ENCODE measurements at places on chromosomes 2 and 18.

DNA sequence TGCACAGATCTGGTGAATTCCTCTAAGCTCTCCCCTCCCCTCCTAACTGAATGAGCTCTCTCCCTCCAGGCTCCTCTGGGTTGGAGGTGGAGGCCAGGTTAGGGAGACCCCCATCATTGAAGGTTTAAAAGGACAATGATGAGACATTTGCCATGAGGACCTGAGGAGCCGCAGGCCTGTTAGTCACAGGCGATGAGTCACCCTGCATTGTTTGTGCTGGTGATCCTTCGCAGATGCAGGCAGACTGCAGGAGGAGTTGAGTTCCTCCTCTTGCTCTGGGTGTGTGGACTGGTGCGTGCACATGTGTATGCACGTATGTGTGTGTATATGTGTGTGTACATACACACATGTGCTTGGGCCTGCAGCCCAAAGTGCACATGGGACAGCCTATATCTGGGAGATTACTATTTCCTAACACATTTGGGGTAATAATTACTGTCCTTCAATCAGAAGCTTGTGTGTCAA is 42.0 kb downstream of the MCFD2 start:
- DNase-seq: peak; percentile 21

DNA sequence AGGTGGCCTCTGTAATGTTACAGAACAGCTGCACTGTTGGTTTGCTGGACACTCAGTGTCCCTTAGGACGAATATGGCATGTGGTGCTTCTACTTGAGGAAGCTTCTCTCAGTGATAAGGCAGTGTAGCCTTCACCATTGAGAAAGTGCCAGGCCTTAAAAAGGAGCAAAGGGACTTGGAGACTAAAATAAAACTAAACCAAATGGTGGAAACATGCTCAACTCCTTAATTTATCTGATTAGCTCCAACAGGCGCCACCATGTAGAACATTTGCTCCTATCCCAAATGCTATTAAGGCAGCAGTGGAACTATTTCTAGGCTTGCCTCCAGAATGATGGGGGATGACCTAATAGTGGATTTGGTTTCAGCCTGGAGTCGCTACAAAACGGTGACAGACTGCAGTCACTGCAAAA is 77.5 kb upstream of the MYL1 start:
- DNase-seq: no peak

DNA sequence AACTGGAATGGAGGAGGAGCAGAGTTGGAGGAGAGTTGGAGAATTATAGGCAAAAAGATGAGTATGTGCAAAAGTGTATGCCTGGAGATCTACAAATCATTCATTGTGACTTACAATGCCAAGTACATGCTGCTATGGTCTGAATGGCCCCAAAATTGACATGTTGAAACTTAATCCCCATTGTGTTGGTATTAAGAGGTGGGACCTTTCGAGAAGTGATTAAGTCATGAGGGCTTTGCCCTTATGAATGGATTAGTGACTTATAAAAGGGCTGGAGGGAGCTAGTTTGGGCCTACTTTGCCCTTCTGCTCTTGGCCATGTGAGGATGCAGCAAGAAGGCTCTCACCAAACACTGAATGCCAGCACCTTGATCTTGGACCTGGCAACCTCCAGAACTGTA is 6.3 kb upstream of the RBMS1 start:
- no peak for DNase-seq

GRCh38 chr18:13474907-13475545 is 251.3 kb downstream of the FAM210A start:
- DNase-seq: no peak

- DNase-seq: no peak
These were observed 104.6 kb upstream of the TRIB2 start for GRCh38 chr2:12612168-12612567.

- DNase-seq: peak; percentile 92
These were observed 60.3 kb upstream of the AGPS start for GRCh38 chr2:177332026-177332991.

- DNase-seq: no peak
These were observed 344.9 kb downstream of the LPIN1 start for GRCh38 chr2:12091201-12091806.

DNA sequence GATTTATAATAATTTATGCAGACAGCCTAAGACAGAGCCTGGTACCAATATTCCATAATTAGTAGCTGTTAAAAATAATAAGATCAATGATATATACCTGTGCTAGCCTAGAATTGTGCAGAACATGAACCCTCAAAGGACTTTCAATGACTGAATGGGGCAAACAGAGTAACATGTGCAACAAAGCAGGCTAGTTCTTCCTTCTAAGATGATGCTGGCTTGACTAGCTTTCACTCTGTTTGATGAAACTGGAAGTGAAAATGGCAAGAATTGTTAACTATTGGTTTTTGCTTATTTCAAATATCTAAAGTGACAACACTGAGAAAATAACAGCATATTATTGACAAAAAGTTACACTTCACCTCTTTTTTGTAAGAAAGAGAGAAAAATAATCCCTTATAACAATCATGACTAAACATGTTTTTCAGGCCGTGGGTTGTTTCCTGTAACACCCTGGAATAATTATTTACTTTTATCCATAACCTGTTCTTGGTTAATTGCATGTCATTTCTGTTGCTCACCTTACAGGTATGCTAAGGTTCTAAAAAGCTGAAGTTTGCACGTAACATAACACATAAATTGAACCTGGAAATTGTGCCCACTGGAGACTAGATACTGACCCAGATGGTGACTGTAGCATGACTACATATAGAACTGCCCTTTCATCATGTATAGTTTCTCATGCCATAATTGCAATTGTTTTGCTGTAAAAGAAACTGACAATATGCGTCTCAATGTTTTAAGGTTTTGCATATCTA is 108.7 kb downstream of the C18orf54 start:
- no peak for DNase-seq

DNA sequence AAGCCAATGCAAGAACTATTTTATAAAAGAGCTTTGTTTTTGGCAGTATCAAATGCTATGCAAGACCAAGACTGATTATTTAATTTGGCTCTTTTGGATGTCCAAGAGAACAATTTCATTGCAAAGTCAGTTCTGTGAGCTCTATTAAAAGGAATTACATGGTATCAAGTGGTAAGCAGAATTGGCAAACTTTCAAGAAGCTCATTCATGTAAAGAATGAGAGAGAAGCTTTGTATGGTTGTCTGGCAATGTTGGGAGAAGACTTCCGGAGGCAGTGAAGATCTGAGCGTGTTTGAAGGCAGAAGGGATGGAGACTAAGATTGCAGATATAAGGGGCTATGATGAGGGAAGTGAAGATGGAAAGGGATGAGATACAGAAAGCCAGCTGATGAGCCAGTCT is 49.6 kb downstream of the CPS1 start:
- DNase-seq: no peak

DNA sequence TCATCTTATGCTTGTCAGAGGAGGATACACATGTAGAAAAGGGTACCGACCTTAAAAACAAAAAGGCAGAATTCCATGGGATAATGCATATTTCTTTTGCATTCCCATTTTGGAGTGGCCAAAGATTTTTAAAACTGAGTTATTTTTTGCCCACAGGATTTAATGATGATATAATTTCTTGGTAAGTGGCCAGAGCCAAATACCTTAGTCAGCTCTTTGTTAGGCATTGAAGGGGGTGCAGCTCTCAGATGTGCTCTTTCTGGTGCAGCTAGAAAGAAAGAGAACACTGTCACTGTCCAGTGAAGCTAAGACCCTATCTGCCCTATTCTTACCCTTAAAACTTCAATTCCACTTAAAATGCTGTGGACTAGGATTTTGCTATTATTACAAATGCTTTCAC is 10.8 kb downstream of the COQ10B start:
- no peak for DNase-seq

- peak; percentile 21 for DNase-seq
These were observed 318 bp downstream of the TYW5 start for GRCh38 chr2:199955007-199955338.

DNA sequence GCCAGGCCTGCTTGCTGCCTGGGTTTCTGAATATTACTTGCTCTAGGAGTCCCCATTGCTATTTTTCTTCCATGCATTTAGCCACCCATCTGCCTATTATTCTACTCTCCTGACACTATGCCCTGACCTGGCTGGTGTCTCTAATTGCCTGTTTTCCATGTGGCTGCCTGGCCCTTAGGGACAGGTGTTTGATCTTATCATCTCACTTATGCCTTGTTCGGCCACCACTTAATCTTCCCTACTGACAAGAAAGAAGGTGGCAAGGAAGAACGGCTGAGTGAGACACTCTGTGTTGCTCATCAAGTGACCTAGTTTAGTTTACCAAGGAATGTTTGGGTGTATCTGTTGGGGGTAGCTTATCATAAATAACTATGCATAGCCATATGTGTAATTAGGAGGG is 50.4 kb upstream of the RAPH1 start:
- no peak for DNase-seq

DNA sequence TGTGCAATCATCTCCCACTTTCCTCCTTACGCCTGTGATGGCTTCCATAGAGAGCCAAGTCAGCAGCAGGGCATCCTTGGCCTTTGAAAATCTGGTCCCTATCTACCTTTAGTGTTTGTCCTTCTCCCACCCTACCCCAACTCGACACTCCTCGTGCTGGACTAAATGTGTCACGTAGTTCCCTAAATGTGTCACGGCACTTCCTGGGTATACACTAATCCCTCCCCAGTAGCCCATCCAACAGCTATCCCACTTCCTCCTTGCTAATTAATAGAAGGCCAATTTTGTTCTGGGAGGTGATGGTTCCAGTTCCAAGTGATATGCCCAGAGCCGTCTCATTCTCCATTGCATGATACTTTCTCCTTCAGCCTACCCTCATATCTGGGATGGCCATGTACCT is 36.5 kb upstream of the ZFP36L2 start:
- DNase-seq: no peak

DNA sequence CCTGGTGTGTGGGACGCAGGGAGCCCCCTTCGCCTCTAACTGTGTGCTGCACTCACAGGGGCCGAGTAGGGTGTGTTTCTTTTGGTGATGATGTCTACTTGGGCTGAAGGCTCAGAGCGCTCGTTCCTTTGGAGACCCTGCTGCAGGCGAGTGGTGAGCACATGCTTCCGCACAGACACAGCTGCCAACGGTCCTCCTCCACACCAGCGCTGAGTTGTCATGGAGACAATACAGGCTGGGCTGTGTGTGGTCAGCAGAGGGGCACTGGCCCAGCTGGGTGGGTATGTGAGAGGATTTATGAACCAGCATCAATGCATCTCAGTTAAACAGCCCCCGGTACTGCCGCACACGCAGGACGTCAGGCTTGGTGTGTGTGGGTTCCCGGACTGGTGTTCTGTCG is 143.5 kb downstream of the SH3RF3 start:
- DNase-seq: no peak

- DNase-seq: peak; percentile 7
These were observed 301.8 kb upstream of the ID2 start for GRCh38 chr2:8380026-8380425.

DNA sequence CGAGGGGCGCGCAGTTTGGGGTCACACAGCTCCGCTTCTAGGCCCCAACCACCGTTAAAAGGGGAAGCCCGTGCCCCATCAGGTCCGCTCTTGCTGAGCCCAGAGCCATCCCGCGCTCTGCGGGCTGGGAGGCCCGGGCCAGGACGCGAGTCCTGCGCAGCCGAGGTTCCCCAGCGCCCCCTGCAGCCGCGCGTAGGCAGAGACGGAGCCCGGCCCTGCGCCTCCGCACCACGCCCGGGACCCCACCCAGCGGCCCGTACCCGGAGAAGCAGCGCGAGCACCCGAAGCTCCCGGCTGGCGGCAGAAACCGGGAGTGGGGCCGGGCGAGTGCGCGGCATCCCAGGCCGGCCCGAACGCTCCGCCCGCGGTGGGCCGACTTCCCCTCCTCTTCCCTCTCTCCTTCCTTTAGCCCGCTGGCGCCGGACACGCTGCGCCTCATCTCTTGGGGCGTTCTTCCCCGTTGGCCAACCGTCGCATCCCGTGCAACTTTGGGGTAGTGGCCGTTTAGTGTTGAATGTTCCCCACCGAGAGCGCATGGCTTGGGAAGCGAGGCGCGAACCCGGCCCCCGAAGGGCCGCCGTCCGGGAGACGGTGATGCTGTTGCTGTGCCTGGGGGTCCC is at the start of gene ITGA4:
TSS of gene ITGA4 (plus strand) at position 266 of the 620 bp plus-strand sequence. CDS start at position 535, 269 bp downstream.
- peak; percentile 19 for DNase-seq

DNA sequence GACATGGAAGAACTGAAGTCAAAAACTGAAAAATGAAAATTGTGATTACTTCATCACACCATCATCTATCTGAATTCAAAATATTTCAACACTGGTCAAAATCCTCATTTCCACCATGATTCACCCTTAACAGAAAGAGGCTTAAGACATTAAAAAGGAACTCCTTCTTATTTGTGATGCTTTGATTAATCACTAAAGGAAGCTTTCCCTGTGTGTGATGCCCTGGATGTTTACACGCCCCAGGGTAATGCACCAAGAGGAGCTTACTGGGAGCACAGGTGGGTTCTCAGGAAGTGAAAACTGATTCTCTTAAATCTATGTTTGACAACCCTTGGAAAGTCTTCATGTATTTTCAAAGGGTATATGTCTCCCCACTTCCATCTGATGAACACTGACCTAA is 11.5 kb downstream of the GRB14 start:
- DNase-seq: no peak

DNA sequence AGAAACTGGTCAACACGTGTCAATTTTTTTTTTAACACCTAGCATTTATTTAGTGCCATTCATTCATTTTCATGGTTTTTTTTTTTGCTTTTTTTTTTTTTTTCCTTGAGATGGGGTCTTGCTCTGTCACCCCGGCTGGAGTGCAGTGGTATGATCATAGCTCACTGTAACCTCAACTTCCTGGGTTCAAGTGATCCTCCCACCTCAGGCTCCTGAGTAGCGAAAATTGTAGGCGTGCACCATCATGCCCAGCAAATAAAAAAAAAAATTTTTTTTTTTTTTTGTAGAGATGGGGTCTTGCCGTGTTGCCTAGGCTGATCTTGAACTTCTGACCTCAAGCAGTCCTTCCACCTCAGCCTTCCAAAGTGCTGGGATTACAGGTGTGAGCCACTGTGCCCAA is 21.1 kb downstream of the USP14 start:
- no peak for DNase-seq

- DNase-seq: no peak
These were observed 54.4 kb downstream of the STK39 start for GRCh38 chr2:168192839-168193616.

DNA sequence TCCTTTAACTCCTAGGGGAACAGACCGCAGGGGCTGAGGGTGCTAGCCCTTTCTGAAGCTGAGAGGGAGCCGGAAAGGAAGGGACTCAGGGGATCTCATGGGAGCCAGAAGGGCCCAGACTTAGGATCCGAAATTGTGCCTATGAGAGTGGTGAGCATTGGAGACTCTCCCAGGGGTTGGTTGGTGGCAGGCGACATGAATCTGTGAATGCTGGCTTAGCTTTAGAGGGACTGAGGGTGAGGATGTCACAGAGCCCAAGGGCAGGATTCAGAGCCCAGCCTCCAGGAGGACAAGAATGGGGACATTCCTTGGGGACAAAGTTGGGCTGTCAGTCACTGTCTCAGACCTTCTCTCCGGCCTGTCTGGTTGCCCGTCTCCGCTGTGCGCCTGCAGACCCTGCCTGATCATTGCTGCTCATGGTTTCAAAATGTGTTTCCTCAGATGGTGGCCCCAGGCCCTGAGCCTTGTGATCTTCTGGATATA is 17.5 kb downstream of the GNLY start:
- DNase-seq: no peak

- no peak for DNase-seq
These were observed 3.6 kb downstream of the ZNF516 start for GRCh38 chr18:76491473-76491775.

- peak; percentile 90 for DNase-seq
These were observed 631.8 kb upstream of the RAB6C start for GRCh38 chr2:129347486-129348217.
